Endothelial cell of umbilical vein (primary cell): ENCODE measurements at places on chromosomes 1 and 21. TPM values are rescaled to one million over a fixed set of nuclear protein-coding genes. Genes with fewer than 3 reads are reported as not detected.

DNA sequence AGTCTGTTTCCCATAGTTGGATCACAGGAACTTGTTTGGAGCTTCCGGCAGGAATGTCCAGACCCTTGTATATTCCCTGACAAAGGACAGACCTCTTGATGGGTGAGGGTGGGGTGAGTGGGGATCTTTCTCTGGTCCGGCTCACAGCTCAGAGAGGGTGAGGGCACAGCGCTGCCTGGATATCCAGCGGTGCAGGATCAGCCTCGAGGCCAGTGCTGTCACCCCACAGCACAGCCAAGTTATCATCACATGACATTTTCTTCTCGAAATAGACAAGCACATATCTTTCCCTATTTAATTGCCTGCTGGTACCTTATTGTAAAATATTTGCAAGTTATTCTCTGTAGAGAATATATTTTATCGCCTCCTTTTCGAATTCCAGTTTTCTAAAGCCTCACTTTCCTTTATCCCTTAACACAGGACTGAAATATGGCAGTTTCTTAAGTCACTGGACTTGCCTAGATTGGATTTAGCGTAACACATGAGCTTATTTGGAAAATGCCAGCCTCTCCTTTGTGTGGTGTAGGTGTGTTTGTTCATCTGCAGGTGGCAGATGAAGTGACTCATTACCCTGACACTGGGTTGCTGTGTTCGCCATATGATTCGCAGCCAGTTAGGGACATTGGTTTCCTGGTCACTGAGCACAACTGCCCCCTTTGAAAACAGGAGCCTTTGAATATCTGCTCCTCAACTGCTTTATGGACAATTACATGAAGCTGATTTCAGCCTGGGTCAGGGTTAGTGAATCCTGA is 21.4 kb downstream of the CLIC6 start:
- DNase-seq = no peak

GRCh38 chr1:156475568-156476500 is 24.7 kb downstream of the MEF2D start:
- DNase-seq = no peak

DNA sequence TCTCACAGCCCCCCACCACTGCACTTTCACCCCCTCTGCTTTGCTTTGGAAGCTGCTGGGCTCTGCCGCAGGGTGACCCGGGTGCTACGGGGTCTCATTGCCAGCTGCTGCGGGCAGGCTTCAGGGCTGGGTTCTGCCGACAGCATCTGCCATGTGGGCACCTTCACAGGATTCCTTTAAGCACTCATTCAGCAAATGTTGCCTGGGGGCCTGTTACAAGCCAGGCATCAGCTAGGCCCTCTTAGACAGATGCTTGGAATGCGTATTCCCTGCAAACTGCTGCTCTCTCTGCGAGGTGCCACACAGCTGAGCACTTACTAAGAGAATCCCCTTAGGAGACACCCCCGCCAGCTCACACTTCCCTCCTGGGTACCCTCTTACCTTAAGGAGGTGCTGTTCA is 29.2 kb downstream of the COL16A1 start:
- DNase-seq = no peak

- DNase-seq = no peak
Measured at GRCh38 chr1:59026472-59026948, 242.7 kb upstream of the JUN start.

DNA sequence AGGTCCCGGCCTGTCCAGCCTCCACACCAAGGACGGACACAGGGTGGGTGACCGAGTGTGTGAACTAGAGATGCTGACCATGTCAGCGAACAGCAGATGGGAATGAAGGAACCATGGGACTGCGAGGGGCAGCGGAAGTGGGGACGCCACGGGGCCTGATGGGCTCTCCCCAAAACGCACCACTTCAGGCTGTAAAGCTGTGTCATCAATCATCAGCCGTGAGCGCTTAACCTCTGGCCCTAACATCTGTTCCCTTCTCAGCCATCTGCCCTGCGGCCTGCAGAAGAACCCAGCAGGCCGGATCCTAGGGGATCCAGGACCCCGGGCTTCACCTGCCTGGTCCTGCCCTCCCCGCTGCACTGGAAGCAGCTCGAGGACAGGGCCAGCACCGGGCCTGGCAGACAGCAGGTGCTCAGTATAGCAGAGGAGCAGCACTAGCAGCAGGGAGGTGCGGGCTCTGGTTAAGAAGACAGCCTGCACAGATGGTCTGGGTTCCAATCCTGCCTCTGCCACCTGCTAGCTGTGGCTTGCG is 58.7 kb downstream of the DMRTB1 start:
- DNase-seq = no peak

The SERINC2 gene
- total RNA-seq = 19.4 and 21.4 TPM in 2 replicates

DNA sequence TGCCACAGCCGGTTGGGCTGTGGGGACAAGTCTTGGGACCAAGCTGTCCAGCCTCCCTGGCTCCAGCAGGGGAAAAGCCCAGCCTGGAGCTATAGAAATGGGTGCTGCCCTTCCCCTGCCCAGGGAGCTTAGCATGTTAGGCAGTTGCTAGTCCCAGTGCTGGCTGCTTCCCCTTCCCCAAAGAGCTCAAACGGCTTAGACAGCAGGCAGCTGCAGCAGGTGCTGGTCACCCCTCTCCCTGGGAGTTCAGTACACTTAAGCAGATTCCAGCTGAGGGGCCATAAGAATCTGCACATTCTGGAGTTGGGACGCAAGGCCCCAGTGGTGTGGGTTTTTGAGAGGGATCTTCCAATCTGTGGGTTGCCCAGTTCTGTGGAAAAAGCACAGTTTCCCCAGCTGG is 11.1 kb upstream of the REG4 start:
- DNase-seq = no peak

DNA sequence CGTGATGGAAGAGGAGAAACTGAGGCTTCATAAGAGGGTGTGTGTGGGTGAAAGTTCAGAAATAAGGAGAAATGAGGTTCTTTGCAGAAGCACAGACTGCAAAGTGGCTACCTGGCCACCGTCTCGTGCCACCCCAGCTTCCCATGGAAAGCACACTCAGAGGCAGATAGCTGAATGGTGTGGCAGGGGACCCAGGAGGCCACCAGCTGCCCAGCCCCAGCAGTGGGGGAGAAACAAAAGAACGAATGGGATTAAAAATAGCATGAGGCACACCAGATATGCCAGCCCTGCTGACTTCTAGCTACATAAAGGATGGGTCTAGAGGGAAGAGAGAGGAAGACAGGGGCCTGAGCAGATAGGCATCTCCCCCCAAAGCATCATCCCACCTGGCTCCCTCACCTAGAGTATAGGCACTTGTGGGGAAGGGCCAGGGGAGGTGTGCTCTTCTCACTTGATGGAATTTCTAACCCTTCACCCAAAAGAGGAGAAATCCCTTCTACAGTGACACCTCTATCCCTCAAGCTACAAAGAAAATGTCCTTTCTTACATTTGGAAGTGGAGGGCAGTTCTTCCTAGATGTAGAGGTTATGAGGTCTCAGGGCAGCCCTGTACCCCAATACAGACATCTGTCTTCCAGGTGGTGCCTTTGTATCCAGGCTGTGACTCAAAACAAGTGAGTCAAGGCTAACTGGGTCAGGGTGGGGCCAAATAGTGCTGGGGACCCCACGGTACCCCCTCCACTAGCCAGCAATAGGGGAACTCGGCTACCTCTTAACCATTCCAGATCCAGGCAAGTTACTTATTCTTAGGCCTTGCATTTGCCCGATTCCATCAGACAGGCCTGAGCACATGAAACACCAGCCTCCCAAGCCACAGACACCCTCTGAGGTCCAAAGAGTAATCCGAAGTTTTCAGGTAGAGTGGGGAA is 3.5 kb downstream of the HDGF start:
- DNase-seq = peak; percentile 17

The JTB gene
- 89.0 and 90.2 TPM in 2 replicates for total RNA-seq

The PARP1 gene
- total RNA-seq = 133 and 136 TPM in 2 replicates

The GBP6 gene
- not detected in 2 replicates for total RNA-seq

The ACOT7 gene
- total RNA-seq = 69.4 and 76.5 TPM in 2 replicates

- no peak for DNase-seq
Measured at GRCh38 chr1:78437396-78437795, 53.4 kb upstream of the PTGFR start.

The PTTG1IP gene
- 406 and 415 TPM in 2 replicates for total RNA-seq

The OR14A2 gene
- total RNA-seq = not detected in 2 replicates

The PADI2 gene
- total RNA-seq = not detected in 2 replicates

DNA sequence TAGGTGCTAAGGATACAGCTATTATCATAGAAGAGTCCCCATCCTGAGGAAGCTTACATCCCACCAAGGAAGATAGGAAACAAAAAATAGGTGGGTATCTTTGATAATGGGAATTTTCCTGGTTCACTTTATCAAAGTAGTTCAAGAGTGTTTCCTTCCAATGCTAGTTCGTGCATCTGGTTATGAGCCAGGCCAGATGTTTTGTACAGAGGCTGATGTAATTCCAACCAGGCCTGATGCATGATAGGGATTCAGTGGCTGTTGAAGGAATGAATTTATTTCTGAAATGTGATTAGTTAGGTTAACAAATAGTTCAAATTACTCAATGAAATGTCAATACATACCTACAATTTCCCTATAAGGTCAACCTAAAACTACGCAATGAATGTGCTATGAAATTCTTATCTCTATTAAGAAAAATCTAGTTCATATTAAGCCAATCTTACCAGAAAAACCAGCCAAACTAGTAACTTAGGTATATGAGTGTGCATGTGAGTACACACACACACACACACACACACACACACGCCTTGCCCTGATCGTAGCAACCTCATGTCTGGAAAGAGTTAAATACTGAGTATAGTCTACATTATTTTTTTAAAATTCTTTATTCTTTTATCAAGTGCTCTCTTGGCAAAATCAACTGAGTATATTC is 9.5 kb upstream of the ZBTB18 start:
- DNase-seq = no peak

DNA sequence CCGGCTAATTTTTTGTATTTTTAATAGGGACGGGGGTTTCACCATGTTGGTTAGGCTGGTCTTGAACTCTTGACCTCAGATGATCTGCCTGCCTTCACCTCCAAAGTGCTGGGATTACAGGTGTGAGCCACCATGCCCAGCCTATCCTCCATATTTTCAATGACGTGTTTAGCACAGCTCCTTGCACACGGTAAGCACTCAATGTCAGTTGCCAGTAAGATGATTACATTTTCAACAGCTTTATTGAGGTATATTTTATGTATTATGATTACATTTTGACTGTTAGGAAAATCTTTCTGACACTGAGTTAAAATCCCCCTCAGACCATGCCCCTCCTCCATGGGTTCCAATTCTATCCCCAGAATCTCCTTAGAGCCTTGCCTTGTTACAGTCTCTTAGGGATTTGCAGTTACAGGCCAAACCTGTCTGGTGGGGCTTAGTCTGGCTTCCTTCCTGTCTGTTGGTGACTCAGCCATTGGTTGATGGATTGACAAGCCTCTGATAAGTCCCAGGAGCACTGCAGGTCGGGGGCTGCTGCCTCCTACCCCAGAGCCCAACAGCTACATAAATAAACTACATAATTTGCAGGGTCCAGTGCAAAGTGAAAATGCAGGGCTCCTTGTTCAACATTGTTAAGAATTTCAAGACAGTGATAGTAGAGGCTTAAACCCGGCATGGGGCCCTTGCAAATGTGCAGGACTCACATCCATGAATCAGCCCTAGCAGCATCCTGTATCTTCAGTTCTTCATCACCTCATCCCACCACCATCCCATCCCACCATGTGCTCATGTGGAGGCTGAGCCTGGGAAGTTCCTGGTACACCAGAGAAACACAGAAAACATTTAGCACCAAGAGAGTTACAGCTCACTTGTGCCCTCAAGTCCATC is 23.4 kb downstream of the COA7 start:
- peak; percentile 53 for DNase-seq

- DNase-seq = no peak
Measured at GRCh38 chr1:58304346-58304975, 242.1 kb downstream of the OMA1 start.

GRCh38 chr1:20931930-20932436 is 144.9 kb upstream of the HP1BP3 start:
- DNase-seq = no peak

DNA sequence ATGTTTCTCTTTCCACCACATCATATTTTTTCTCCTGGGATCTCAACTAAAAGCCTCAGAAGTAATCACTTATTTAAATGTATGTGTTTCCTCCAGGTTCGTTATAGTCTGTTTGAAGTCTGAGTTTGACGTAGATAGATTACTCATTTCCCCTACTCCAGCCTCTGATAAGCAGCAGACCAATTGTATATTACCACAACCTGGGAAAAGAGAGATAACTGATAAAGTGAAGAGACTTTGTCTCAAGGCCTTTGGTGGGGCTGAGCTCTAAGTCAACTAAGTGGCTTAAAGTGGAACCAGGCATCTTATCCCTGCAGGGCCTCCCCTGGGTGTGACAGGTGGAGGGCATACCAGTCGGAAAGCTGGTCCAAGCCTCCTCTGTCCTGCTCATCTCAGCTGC is 34.9 kb upstream of the CACNA1E start:
- no peak for DNase-seq
